Articular chondrocyte of knee joint (primary cell): ENCODE measurements at places on chromosomes 5 and 9. TPM values are rescaled to one million over a fixed set of nuclear protein-coding genes. Genes with fewer than 3 reads are reported as not detected.

The TAF11L3 gene
- not detected in 2 replicates for total RNA-seq

The EIF4EBP3 gene
- 4.2 and 5.0 TPM in 2 replicates for total RNA-seq

The DBH gene
- under 0.01 TPM in 1 of 2 replicates, not detected in the other for total RNA-seq

The CACFD1 gene
- total RNA-seq, result 6.6 and 7.3 TPM in 2 replicates

The PDZD2 gene
- total RNA-seq, result 0.13 and 0.76 TPM in 2 replicates

The FCN2 gene
- not detected in 2 replicates for total RNA-seq

The CNTNAP3 gene
- 0.39 and 1.2 TPM in 2 replicates for total RNA-seq

The ADAMTS13 gene
- total RNA-seq, result 0.91 and 1.3 TPM in 2 replicates

The HRCT1 gene
- 4.7 and 5.9 TPM in 2 replicates for total RNA-seq

The TMEM267 gene
- total RNA-seq, result 22.7 and 27.3 TPM in 2 replicates

The ARSI gene
- total RNA-seq, result 7.2 and 8.0 TPM in 2 replicates

The GMCL2 gene
- total RNA-seq, result not detected in 2 replicates

The CD14 gene
- total RNA-seq, result 2.9 and 5.3 TPM in 2 replicates

The SPAAR gene
- 0.26 and 0.54 TPM in 2 replicates for total RNA-seq

The PAM gene
- total RNA-seq, result 248 and 300 TPM in 2 replicates

The STPG3 gene
- total RNA-seq, result not detected in 2 replicates

The LCN9 gene
- total RNA-seq, result not detected in 2 replicates

The SPATA31D4 gene
- not detected in 2 replicates for total RNA-seq

The PCDHA1 gene
- total RNA-seq, result under 0.01 and 0.11 TPM in 2 replicates

The SLIT3 gene
- total RNA-seq, result 1.5 and 1.7 TPM in 2 replicates

The TMEM174 gene
- not detected in 2 replicates for total RNA-seq

The MYMK gene
- not detected in 2 replicates for total RNA-seq

The SPATA31E1 gene
- not detected in 2 replicates for total RNA-seq

The CXCL14 gene
- total RNA-seq, result 0.13 and 0.32 TPM in 2 replicates

The TMEM8B gene
- 4.4 and 4.5 TPM in 2 replicates for total RNA-seq

The SLC36A3 gene
- not detected in 2 replicates for total RNA-seq

The CFAP90 gene
- 0.13 and 0.43 TPM in 2 replicates for total RNA-seq

The NEUROG1 gene
- not detected in 2 replicates for total RNA-seq

The ST6GALNAC4 gene
- 46.0 and 52.7 TPM in 2 replicates for total RNA-seq

The DEPDC1B gene
- 3.1 and 5.1 TPM in 2 replicates for total RNA-seq

The TSSK1B gene
- 0.43 and 0.52 TPM in 2 replicates for total RNA-seq

The HMGCR gene
- 53.3 and 57.5 TPM in 2 replicates for total RNA-seq

The LPAR1 gene
- 212 and 263 TPM in 2 replicates for total RNA-seq

The C5orf52 gene
- not detected in 2 replicates for total RNA-seq

The SCGB3A2 gene
- not detected in 2 replicates for total RNA-seq

The PTGES gene
- 27.6 and 38.0 TPM in 2 replicates for total RNA-seq

The ROR2 gene
- 7.7 and 9.7 TPM in 2 replicates for total RNA-seq

The SSBP2 gene
- total RNA-seq, result 20.8 and 20.9 TPM in 2 replicates

The GEMIN5 gene
- 16.5 and 18.4 TPM in 2 replicates for total RNA-seq

The TAF1L gene
- under 0.01 TPM in 2 replicates for total RNA-seq

The PRDM9 gene
- not detected in 2 replicates for total RNA-seq

The ANKRD55 gene
- 0.13 TPM in 1 of 2 replicates, not detected in the other for total RNA-seq

The SLC4A9 gene
- total RNA-seq, result not detected in 2 replicates

The INSL4 gene
- not detected in 2 replicates for total RNA-seq
